SJSA1 (cell line): ENCODE measurements at places on chromosomes 4 and X. TPM values are rescaled to one million over a fixed set of nuclear protein-coding genes. Genes with fewer than 3 reads are reported as not detected.

ACE2 gene
- 0.08 TPM in 1 of 2 replicates, not detected in the other for total RNA-seq

ADGRG2 gene
- 0.11 TPM in 1 of 2 replicates, not detected in the other for total RNA-seq

RBMXL3 gene
- total RNA-seq, result not detected in 2 replicates

ARHGEF38 gene
- not detected in 2 replicates for total RNA-seq

RASGEF1B gene
- not detected in 2 replicates for total RNA-seq

HAND2 gene
- total RNA-seq, result not detected in 2 replicates

GPRASP2 gene
- total RNA-seq, result 13.8 and 21.2 TPM in 2 replicates

IQCM gene
- total RNA-seq, result not detected in 2 replicates

NPY2R gene
- total RNA-seq, result not detected in 2 replicates

TAF7L gene
- total RNA-seq, result 0.08 TPM in 1 of 2 replicates, not detected in the other

LONRF3 gene
- 0.06 and 1.1 TPM in 2 replicates for total RNA-seq

GRCh38 chr4:69855822-69856221 is 4.1 kb downstream of the SULT1E1 start:
- no peaks in the 10 kb centered on the region for H3K27me3 ChIP-seq
- no peak overlapping the region for H3K27ac ChIP-seq
- H3K4me3 ChIP-seq, result no peak overlapping the region
- DNase-seq, result no peak

DNA sequence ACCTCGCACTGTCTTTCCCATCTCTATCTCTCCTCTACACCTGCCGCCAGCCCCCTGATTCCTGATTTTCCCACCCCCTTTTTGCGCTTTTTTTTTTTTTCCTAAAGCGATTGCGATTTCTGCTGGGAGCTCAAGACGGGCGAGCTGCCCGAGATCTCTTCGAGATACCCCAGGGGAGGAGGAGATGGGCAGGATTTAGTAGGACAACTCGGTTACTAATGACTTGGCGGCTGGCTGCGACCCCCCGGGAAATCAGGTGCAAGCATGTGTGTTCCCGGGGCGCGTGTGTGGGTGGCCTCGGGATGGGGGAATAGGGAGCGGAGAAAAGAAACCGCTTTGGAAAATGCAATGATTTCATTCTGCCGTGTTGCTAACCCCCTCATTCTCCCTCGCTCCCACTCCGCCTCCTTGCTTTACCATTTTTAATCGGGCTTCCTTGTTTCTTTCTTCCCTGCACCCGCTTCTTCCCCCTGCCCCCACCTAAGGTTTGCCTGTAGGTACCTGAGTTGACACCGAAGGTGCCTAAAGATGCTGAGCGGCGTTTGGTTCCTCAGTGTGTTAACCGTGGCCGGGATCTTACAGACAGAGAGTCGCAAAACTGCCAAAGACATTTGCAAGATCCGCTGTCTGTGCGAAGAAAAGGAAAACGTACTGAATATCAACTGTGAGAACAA is 4.4 kb downstream of the SLITRK2 start:
- H3K36me3 ChIP-seq, result no peaks in the 10 kb centered on the region
- H3K27me3 ChIP-seq, result no peaks in the 10 kb centered on the region
- no peak for DNase-seq
- no peaks in the 10 kb centered on the region for H3K4me1 ChIP-seq
- no peak overlapping the region for H3K27ac ChIP-seq
- H3K4me3 ChIP-seq, result no peak overlapping the region

- no peak for DNase-seq
- no peak overlapping the region for H3K27ac ChIP-seq
- H3K4me3 ChIP-seq, result no peak overlapping the region
- no peaks in the 10 kb centered on the region for H3K27me3 ChIP-seq
These were observed 30.2 kb upstream of the FAM9C start for GRCh38 chrX:13074297-13075262.

DNA sequence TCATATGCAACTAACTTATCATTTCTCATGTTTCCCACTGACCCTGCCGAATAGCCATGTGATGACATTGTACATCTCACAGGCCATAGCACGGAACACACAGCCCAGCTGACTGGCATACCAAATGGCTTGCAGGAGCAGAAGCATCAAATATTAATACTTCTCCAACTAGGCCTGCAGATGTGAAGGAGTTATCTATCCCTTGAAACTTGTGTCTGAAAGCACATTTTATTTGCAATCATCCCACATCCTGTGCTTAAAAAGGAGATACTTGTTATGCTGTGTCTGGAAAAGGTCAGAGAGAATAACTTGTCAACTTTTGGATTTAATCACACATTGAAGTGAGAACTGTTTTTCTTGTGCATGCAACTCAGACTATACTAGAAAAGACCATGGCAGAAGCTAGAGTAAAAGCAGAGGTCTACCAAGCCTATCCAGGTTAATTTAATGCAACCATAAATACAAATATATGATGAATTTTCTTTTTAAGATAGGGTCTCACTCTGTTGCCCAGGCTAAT is 100.4 kb downstream of the IRF2 start:
- no peak overlapping the region for H3K27ac ChIP-seq
- no peak for DNase-seq
- H3K36me3 ChIP-seq, result no peaks in the 10 kb centered on the region
- H3K4me1 ChIP-seq, result peaks cover 27% of the 10 kb centered on the region

GRCh38 chr4:108092288-108092687 is 76.4 kb downstream of the LEF1 start:
- no peak overlapping the region for H3K4me3 ChIP-seq
- H3K27ac ChIP-seq, result no peak overlapping the region
- no peaks in the 10 kb centered on the region for H3K4me1 ChIP-seq
- H3K27me3 ChIP-seq, result no peaks in the 10 kb centered on the region
- H3K36me3 ChIP-seq, result peaks cover 8% of the 10 kb centered on the region

DNA sequence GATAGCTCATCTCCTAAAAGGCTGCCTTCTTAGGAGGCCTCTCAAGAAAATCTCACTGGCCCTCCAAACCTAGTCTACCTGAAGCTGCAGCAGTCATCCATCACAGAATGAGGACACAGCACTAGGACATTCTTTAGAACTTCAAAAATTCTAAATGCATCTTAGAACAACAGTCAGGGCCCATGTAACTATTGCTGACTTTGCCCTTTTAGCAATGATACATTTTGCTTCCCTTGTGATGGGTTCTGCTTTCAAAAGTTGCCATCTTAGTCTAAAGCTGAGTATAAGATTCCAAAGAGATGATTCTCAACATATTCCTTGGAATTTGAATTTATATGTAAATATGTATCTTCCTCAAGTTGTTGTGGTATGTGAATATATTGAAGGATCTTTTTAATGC is 793.0 kb downstream of the RAB28 start:
- H3K4me1 ChIP-seq, result peaks cover 7% of the 10 kb centered on the region; the same call in 1 of the 2 replicates
- no peaks in the 10 kb centered on the region for H3K27me3 ChIP-seq
- H3K36me3 ChIP-seq, result no peaks in the 10 kb centered on the region
- no peak overlapping the region for H3K4me3 ChIP-seq
- DNase-seq, result no peak

DNA sequence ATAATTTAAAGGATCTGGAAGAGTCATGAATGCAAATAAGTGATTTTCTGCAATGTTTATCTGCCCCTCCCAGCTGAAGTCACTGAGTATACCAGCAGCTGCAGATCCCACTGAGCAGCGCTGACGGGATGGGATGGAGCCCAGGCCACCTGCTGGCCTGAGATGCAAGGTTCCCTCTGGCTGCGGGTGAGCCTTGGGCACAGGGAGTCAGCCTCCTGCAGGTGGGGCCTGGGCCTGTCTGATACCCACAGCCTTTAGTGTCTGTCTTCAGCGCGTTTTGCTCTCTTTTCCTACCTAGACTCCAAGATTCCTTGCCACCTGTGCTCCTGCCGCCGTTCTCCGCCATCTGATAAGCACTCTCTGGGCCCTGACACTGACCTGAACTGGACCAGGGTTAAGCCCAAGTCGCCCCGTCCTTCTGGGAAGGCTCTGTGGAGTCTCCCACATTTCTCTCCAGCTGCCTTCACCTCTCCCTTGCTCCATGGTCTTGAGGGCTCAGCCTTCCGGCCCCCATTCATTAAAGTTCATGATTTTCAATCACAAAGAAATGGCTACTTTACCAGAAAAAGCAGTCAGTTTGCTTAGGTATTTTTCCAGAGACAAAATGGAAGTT is 223.1 kb upstream of the FAT1 start:
- H3K27me3 ChIP-seq, result no peaks in the 10 kb centered on the region
- no peak overlapping the region for H3K4me3 ChIP-seq
- no peak overlapping the region for H3K27ac ChIP-seq
- peak; percentile 56 for DNase-seq
- peaks cover 25% of the 10 kb centered on the region for H3K4me1 ChIP-seq

DNA sequence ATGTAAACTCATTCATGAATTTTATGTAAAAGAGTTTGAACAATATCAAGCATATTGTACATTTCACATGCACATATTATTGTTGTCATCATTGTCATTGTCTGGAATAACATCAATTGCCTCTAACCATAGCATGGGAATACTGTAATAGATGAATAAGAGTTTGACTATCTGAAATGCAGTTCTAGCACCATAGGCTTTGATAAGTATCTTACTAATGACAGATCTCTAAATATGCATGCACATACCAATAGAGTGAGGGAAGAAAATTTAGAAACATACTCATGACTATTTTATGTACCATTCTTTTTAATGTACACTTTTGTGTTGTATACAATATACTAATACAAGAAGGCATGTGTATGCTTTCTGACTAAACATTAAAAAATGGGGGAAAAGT is 161.6 kb upstream of the SPRY1 start:
- H3K4me1 ChIP-seq, result peaks cover 20% of the 10 kb centered on the region
- DNase-seq, result no peak
- H3K4me3 ChIP-seq, result no peak overlapping the region
- peak overlapping the region; percentile 56 for H3K27ac ChIP-seq

GRCh38 chr4:161540265-161540664 is 623.5 kb downstream of the FSTL5 start:
- no peaks in the 10 kb centered on the region for H3K27me3 ChIP-seq
- no peaks in the 10 kb centered on the region for H3K36me3 ChIP-seq
- no peak overlapping the region for H3K27ac ChIP-seq
- no peak overlapping the region for H3K4me3 ChIP-seq
- no peak for DNase-seq
- no peaks in the 10 kb centered on the region for H3K4me1 ChIP-seq

- no peak overlapping the region for H3K27ac ChIP-seq
- no peaks in the 10 kb centered on the region for H3K27me3 ChIP-seq
- no peak for DNase-seq
- no peak overlapping the region for H3K4me3 ChIP-seq
- H3K36me3 ChIP-seq, result no peaks in the 10 kb centered on the region
These were observed 47.2 kb downstream of the SLC34A2 start for GRCh38 chr4:25702848-25703247.

GRCh38 chr4:138573246-138573645 is 331.1 kb upstream of the SLC7A11 start:
- H3K4me3 ChIP-seq, result no peak overlapping the region
- H3K27me3 ChIP-seq, result no peaks in the 10 kb centered on the region
- H3K27ac ChIP-seq, result no peak overlapping the region
- no peak for DNase-seq
- H3K36me3 ChIP-seq, result no peaks in the 10 kb centered on the region

- no peaks in the 10 kb centered on the region for H3K27me3 ChIP-seq
- H3K4me1 ChIP-seq, result no peaks in the 10 kb centered on the region
- H3K36me3 ChIP-seq, result no peaks in the 10 kb centered on the region
- no peak for DNase-seq
These were observed 242.4 kb downstream of the EVC2 start for GRCh38 chr4:5465956-5466355.

GRCh38 chr4:159308566-159309340 is 205.9 kb downstream of the RAPGEF2 start:
- H3K4me1 ChIP-seq, result peaks cover 21% of the 10 kb centered on the region
- peak; percentile 64 for DNase-seq
- peak overlapping the region; percentile 65 for H3K27ac ChIP-seq
- peaks cover 3% of the 10 kb centered on the region; the same call in 1 of the 2 replicates for H3K36me3 ChIP-seq

GRCh38 chr4:43452948-43453347 is 560.4 kb downstream of the GRXCR1 start:
- H3K36me3 ChIP-seq, result no peaks in the 10 kb centered on the region
- no peaks in the 10 kb centered on the region for H3K4me1 ChIP-seq
- no peak overlapping the region for H3K27ac ChIP-seq
- no peak overlapping the region for H3K4me3 ChIP-seq
- no peaks in the 10 kb centered on the region for H3K27me3 ChIP-seq

GRCh38 chr4:138875891-138876608 is 139.5 kb upstream of the NOCT start:
- H3K4me3 ChIP-seq, result no peak overlapping the region
- peaks cover 21% of the 10 kb centered on the region for H3K4me1 ChIP-seq
- no peaks in the 10 kb centered on the region for H3K27me3 ChIP-seq
- DNase-seq, result peak; percentile 77
- no peaks in the 10 kb centered on the region for H3K36me3 ChIP-seq

DNA sequence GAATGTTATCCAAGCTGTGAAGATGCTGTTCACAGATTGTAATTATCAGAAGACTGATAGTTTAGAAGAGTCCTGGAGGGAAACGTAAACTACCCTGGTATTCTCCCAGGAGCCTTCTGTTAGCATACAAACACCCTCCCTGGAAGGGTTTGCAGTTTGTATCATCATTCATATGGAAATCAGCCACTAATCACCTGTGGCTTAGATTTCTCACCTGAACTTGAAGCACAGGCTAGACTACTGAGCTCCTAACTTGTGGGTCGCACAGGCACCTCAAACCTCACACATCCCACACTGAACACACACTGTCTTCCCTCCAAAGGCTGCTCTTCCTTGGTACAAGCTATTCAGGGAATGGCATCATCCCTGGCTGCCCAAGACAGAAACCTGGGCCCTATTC is 30.7 kb downstream of the SHISA3 start:
- no peak overlapping the region for H3K27ac ChIP-seq
- H3K4me3 ChIP-seq, result no peak overlapping the region
- DNase-seq, result no peak

DNA sequence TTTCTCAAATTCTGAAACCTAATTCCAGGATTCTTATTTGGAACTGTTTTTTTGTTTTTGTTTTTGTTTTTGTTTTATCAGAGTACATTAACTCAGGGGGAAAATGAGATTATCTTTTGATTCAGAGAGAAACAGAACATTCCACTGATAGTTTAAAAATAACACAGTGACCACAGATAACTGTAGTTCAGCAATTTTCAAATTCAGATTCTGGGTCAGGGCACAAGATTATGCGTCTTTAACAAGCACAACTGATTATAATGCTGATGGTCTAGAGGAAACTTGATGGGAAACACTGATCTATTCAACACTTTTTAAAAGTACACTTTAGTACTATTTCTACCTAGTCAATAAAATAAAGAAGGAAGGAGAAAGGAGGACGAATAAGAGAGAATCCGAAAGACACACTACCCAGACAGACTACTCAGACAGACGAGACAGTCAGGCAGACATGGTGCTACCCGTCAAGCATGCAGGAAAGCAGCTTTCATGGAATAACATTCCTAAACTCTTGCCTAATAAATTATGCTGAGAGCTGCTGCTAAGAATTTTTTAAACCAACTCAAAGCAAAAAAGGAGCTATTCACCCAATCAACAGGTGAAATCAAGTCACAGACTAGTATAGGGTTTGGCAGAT is 59.0 kb downstream of the APBB2 start:
- peak overlapping the region; percentile 61 for H3K27ac ChIP-seq
- H3K27me3 ChIP-seq, result no peaks in the 10 kb centered on the region
- no peaks in the 10 kb centered on the region for H3K36me3 ChIP-seq

DNA sequence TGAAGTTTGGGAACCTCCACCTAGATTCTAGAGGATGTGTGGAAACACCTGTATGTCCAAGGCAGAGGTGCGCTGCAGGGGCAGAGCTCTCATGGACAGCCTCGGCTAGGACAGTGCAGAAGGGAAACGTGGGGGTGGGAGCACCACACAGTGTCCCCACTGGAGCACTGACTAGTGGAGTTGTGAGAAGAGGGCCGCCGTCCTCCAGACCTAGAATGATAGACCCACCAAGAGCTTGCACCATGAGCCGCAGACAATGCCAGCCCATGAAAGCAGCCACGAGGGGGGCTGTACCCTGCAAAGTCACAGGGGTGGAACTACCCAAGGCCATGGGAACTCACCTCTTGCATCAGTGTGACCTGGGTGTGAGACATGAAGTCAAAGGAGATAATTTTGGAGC is 274.5 kb upstream of the FMR1 start:
- no peak for DNase-seq
- no peak overlapping the region for H3K4me3 ChIP-seq
- no peaks in the 10 kb centered on the region for H3K36me3 ChIP-seq
- H3K27ac ChIP-seq, result no peak overlapping the region
- H3K4me1 ChIP-seq, result no peaks in the 10 kb centered on the region
